ENCODE measurements at places on chromosomes 13 and 19. TPM values are rescaled to one million over a fixed set of nuclear protein-coding genes. Genes with fewer than 3 reads are reported as not detected.

Gene STOML3
- not detected for total RNA-seq

Gene RAB3D
- 3.5 TPM for total RNA-seq

Gene CD209
- not detected for total RNA-seq

Gene DYRK1B
- total RNA-seq, result 8.6 TPM

Gene RFXAP
- total RNA-seq, result 3.3 TPM

Gene ICAM5
- 20.3 TPM for total RNA-seq
